ENCODE measurements at places on chromosomes 1 and 21. TPM values are rescaled to one million over a fixed set of nuclear protein-coding genes. Genes with fewer than 3 reads are reported as not detected.
A peak's percentile ranks its signal among the peaks of the same experiment; 100 is the strongest.

The TFAP2E gene
- total RNA-seq = 4.7 TPM

The SPOCD1 gene
- total RNA-seq = 10.6 TPM

The CBR3 gene
- 19.3 TPM for total RNA-seq

The LRRN2 gene
- 0.63 TPM for total RNA-seq

The ACTA1 gene
- total RNA-seq = 0.99 TPM

The KRTAP19-5 gene
- total RNA-seq = not detected

The RAB7B gene
- 12.0 TPM for total RNA-seq

The LRRC53 gene
- not detected for total RNA-seq

- no peak overlapping the region for H3K27ac ChIP-seq
- no peak for DNase-seq
- peaks cover 28% of the 10 kb centered on the region for H3K4me1 ChIP-seq
- no peaks in the 10 kb centered on the region for H3K27me3 ChIP-seq
- peaks cover 12% of the 10 kb centered on the region for H3K36me3 ChIP-seq
Measured at GRCh38 chr1:12505639-12506280, 112.2 kb downstream of the DHRS3 start.

- peaks cover 3% of the 10 kb centered on the region for H3K4me1 ChIP-seq
- H3K27me3 ChIP-seq = no peaks in the 10 kb centered on the region
- no peak for DNase-seq
- H3K4me3 ChIP-seq = no peak overlapping the region
Measured at GRCh38 chr21:38267991-38268863, 11.4 kb downstream of the KCNJ15 start.

DNA sequence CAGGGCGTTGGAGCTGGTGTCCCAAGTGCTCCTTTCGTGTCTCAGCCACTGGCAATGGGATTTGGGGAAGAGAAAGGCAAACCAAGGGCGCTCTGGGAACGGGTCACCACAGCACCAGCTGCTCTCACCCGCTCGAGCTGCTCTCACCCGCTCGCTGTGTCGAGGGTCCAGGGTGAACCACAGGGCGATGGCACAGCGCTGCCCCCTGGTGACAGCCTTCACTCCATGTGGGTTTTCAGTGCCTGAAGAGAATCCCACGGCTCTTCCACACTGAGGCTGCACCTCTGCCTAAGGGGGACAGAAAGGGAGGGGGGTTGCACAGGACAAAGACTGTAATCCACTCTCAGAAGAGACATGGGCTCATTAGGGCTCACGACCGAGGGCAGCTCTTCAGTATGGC is 7.1 kb upstream of the CLDN19 start:
- H3K4me3 ChIP-seq = no peak overlapping the region
- DNase-seq = no peak
- no peaks in the 10 kb centered on the region for H3K27me3 ChIP-seq
- peaks cover 39% of the 10 kb centered on the region for H3K36me3 ChIP-seq
- no peak overlapping the region for H3K27ac ChIP-seq
- no peaks in the 10 kb centered on the region for H3K4me1 ChIP-seq

GRCh38 chr1:107198561-107198960 is 57.7 kb downstream of the NTNG1 start:
- H3K4me1 ChIP-seq = no peaks in the 10 kb centered on the region
- H3K4me3 ChIP-seq = no peak overlapping the region
- no peak for DNase-seq

- H3K4me1 ChIP-seq = no peaks in the 10 kb centered on the region
- H3K36me3 ChIP-seq = no peaks in the 10 kb centered on the region
- H3K4me3 ChIP-seq = no peak overlapping the region
- H3K27ac ChIP-seq = no peak overlapping the region
Measured at GRCh38 chr1:3470650-3471355, 16.3 kb downstream of the ARHGEF16 start.

DNA sequence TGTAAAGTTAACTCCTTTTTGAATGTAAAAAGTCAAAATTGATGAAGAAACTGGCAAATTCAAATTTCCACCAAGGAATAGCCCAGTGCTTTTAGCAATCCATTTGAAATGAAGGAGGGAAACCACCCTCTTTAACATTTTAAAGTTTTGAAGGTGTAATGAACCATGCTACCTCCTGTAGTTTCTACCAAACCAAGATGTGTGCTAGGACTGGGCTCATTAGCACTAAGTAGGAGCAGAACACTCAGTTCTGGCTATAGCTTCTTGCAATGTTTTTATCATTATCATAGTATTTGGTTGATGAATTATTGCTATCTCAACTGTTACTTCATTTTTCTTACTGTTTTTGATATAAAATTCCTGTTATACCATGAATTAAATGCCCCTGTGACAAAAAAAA is 319.2 kb upstream of the ZRANB2 start:
- no peaks in the 10 kb centered on the region for H3K4me1 ChIP-seq
- no peak overlapping the region for H3K27ac ChIP-seq
- no peak overlapping the region for H3K4me3 ChIP-seq
- H3K36me3 ChIP-seq = no peaks in the 10 kb centered on the region
- no peaks in the 10 kb centered on the region for H3K27me3 ChIP-seq

- DNase-seq = no peak
- H3K4me1 ChIP-seq = peaks cover 11% of the 10 kb centered on the region
- H3K27me3 ChIP-seq = no peaks in the 10 kb centered on the region
- peak overlapping the region; percentile 46 for H3K27ac ChIP-seq
- no peaks in the 10 kb centered on the region for H3K36me3 ChIP-seq
Measured at GRCh38 chr1:94305704-94306103, 68.3 kb upstream of the ARHGAP29 start.

GRCh38 chr21:42096566-42096965 is 25.4 kb downstream of the UMODL1 start:
- peak overlapping the region; percentile 97 for H3K27ac ChIP-seq
- no peak for DNase-seq
- H3K4me3 ChIP-seq = peak overlapping the region; percentile 41

- H3K36me3 ChIP-seq = no peaks in the 10 kb centered on the region
- no peaks in the 10 kb centered on the region for H3K4me1 ChIP-seq
Measured at GRCh38 chr1:46094471-46095005, 37.9 kb downstream of the PIK3R3 start.

- no peaks in the 10 kb centered on the region for H3K36me3 ChIP-seq
- no peaks in the 10 kb centered on the region for H3K27me3 ChIP-seq
- no peak overlapping the region for H3K4me3 ChIP-seq
Measured at GRCh38 chr1:234865171-234866006, 255.4 kb upstream of the IRF2BP2 start.

GRCh38 chr1:28086651-28087050 is 1.8 kb downstream of the EYA3 start:
- no peak overlapping the region for H3K4me3 ChIP-seq
- H3K27me3 ChIP-seq = no peaks in the 10 kb centered on the region
- H3K36me3 ChIP-seq = no peaks in the 10 kb centered on the region

DNA sequence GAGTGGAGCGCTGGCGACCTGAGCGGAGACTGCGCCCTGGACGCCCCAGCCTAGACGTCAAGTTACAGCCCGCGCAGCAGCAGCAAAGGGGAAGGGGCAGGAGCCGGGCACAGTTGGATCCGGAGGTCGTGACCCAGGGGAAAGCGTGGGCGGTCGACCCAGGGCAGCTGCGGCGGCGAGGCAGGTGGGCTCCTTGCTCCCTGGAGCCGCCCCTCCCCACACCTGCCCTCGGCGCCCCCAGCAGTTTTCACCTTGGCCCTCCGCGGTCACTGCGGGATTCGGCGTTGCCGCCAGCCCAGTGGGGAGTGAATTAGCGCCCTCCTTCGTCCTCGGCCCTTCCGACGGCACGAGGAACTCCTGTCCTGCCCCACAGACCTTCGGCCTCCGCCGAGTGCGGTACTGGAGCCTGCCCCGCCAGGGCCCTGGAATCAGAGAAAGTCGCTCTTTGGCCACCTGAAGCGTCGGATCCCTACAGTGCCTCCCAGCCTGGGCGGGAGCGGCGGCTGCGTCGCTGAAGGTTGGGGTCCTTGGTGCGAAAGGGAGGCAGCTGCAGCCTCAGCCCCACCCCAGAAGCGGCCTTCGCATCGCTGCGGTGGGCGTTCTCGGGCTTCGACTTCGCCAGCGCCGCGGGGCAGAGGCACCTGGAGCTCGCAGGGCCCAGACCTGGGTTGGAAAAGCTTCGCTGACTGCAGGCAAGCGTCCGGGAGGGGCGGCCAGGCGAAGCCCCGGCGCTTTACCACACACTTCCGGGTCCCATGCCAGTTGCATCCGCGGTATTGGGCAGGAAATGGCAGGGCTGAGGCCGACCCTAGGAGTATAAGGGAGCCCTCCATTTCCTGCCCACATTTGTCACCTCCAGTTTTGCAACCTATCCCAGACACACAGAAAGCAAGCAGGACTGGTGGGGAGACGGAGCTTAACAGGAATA is 4.2 kb downstream of the TFAP2E start:
- H3K4me3 ChIP-seq = peak overlapping the region; percentile 75
- DNase-seq = no peak
- no peak overlapping the region for H3K27ac ChIP-seq
- peaks cover 5% of the 10 kb centered on the region for H3K27me3 ChIP-seq

DNA sequence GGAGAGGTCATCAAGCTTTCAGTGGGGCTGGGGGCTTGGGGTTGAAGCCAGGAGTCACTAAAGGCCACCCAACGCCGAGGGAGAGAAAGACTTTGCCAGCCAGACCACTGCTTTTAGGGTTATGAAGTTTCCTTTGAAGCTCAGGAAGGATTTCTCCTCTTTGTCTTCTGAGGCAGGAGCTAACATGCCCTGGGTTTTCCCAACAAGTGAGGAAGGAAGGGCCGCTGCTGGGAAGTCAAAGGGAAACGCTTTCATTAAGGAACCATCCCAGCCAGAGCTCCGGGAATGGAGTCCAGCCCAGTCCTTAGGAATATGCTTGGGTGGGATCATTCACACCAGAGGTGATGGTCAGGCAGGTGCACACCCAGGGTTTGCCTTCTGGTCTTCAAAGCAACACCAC is 436.9 kb downstream of the PRDM2 start:
- DNase-seq = no peak
- H3K27me3 ChIP-seq = no peaks in the 10 kb centered on the region
- H3K36me3 ChIP-seq = no peaks in the 10 kb centered on the region
- H3K27ac ChIP-seq = no peak overlapping the region
- H3K4me3 ChIP-seq = no peak overlapping the region

- peaks cover 85% of the 10 kb centered on the region for H3K4me1 ChIP-seq
- peak overlapping the region; percentile 95 for H3K27ac ChIP-seq
- no peak for DNase-seq
- peak overlapping the region; percentile 50 for H3K4me3 ChIP-seq
Measured at GRCh38 chr1:3134381-3135072, 65.5 kb downstream of the PRDM16 start.

DNA sequence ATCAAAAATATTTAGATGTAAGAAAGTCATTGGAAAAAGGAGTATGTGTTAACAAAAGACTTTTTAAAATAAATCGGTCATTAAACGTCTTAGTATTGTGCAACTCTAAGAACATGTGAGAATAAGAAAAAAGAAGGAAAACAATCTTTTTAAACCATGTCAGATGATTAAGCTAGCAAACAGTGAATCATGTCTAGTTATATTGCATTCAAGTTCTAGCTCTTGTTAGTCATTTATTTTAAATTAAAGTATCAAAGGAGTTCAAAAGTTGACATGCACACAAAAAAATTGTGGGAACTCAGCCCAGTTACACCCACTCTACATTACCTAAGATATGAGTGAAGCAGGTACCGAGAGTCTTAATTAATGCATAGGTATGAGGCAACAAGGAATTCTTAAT is 9.8 kb downstream of the FRRS1 start:
- H3K27me3 ChIP-seq = no peaks in the 10 kb centered on the region
- H3K36me3 ChIP-seq = no peaks in the 10 kb centered on the region
- no peak for DNase-seq
- no peaks in the 10 kb centered on the region for H3K4me1 ChIP-seq

DNA sequence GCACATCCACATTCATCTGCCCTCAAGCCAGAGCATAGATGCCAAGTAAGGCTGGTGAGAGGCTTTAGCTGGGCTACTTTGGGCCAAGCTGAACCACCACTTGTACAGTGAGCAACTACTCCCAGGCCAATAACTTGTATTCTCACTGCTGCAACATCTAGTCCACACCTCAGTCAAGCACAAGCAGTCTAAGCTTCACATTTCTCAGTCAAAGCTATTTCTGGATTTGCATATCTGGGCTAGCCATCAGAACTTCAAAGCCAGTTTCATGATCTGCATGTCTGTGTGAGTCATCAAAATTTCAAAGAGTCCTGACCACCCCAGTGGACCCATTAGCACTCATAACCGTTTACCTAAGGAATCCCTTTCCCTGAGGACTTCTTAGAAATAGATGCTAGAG is 77.7 kb upstream of the DIRAS3 start:
- peaks cover 13% of the 10 kb centered on the region for H3K4me1 ChIP-seq
- no peak for DNase-seq
- no peaks in the 10 kb centered on the region for H3K27me3 ChIP-seq
- peak overlapping the region; percentile 21 for H3K27ac ChIP-seq
- no peaks in the 10 kb centered on the region for H3K36me3 ChIP-seq
- no peak overlapping the region for H3K4me3 ChIP-seq

GRCh38 chr1:153976819-153977249 is 640 bp downstream of the JTB start:
- no peak for DNase-seq
- peak overlapping the region; percentile 84 for H3K27ac ChIP-seq
- no peaks in the 10 kb centered on the region for H3K27me3 ChIP-seq

DNA sequence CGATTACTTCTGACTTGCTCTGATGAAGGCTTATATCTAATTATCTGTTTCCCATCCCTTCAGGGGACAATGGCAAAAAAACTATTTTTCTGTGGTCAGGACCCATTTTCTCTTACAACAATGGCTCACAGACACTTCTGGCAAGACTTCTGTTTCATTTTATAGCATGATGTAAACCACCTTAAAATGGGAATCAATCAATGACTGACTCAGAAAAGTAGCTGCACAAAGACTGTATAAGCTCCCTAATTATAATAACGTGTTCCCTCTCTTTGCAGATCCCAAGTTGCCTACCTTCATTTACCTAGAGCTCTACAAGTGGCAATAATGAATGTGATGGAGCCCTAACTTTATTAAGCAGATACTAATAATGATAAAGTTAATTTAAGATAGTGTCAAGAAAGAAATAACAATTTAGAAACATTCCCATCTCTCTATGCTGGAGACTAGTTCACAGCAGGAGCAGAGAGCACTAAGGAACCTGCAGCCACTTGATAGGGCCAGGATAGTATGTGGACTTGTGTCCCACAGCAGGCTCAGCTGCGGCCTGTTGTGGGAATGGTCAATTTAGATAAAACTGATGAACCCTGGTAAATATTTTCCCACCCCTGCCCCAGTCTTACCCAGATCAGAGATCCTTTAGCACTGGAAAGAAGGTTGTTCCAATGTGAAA is 538 bp downstream of the GBP2 start:
- peak overlapping the region; percentile 71 for H3K27ac ChIP-seq
- H3K27me3 ChIP-seq = no peaks in the 10 kb centered on the region
- peak overlapping the region; percentile 71 for H3K4me3 ChIP-seq
- peaks cover 3% of the 10 kb centered on the region for H3K36me3 ChIP-seq
- no peak for DNase-seq
